AG20443 (cell line): ENCODE measurements at places on chromosomes 5 and 9.

- DNase-seq = no peak
Measured at GRCh38 chr5:123701511-123702200, 189.7 kb downstream of the CSNK1G3 start.

GRCh38 chr5:168674893-168675482, 95.8 kb upstream of the PANK3 start:
- no peak for DNase-seq

GRCh38 chr5:172162987-172163343, 25.1 kb downstream of the STK10 start:
- DNase-seq = no peak

DNA sequence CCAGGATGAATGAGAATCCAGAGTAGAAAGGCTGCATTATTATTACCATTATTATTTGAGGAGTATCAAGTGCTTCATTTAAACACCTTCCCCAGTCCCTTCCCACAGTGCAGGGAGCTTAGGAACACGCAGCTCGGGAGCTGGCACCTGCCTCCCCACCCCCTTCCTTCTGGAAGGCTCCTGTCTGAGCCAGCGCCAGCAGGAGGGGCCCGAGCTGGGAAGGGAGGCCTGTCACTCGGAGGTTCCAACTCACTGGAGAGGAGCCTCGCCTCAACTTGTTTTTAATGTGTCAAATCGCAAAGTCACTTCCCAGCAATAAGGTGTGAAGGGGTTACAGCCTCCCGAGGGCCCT, 156.4 kb upstream of the IRX4 start:
- no peak for DNase-seq

DNA sequence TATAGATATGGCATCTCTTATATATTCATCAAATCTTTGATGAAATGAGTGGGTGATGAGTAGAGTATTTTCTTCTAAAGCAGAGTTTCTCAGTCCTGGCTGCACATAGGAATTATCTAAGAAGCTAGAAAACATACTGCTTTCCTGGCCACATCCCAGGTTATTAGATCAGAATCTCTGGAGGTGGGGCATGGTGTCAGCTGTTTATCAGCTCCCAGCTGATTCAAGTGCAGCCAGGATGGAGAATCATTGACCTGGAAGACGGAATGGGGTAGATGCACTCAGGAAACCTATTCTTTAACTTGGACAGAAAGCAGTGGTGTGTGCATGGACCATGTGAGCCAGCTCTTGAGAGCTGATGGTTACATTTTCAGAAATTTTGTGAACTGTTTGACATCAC, 108.1 kb upstream of the IL6ST start:
- DNase-seq = no peak

DNA sequence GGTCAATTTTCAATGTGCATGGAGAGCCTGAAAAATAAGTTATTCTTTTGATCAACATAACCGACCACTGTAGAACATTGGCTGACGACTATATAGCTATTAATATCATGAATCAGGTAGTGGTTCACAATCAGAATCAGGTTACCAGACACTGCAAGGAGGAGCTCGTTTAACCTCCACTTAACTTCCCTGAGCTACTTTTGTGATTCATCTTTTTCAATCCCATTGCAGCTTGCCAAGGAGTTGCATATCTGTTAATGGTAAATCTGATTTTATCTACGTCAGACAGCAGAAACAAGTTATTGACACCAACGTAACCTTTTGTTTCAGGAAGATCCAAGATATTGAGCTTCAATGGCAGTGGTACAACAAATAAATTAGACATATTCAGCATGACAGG, 2263.8 kb upstream of the ACO1 start:
- no peak for DNase-seq

DNA sequence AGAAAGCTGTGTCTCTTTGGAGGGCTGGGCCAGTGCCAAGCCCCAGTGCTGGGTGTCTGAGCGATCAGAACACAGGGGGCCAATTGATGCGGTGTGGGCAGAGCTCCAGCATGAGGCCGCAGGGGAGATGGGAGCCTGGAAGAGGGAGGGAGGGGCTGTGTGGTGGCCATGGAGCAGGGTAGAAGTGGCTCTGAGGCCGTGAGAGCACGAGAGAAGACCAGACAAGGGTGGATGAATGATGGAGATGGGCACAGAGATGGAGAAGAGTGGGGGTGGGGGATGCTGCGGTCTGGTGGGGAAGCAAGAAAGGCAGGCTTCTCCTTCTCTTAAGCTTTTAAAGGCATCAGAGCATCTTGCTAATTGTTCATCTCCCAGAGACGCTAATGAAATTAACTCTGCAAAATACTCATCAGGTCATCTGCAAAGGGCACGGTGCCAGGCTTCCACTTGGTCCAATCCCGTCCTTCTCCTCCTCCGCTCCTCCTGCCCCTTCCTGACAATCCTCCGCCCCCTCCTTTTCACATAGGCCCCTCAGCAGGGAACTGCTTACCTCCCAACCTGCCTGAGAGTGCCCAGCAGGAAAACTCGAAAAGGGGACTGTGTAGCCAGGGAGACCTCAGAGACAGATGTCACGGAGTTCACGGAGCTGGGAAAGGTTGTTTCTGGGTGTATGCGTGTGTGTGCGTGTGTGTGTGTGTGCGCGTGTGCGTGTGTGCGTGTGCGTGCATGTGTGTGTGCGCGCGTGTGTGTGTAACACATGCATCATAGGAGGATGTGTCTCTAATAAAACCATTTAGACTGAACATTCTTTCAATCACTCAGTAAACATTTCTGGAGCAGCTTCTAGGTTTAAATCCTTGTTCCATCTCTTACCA, 7.1 kb upstream of the UNC5A start:
- no peak for DNase-seq

DNA sequence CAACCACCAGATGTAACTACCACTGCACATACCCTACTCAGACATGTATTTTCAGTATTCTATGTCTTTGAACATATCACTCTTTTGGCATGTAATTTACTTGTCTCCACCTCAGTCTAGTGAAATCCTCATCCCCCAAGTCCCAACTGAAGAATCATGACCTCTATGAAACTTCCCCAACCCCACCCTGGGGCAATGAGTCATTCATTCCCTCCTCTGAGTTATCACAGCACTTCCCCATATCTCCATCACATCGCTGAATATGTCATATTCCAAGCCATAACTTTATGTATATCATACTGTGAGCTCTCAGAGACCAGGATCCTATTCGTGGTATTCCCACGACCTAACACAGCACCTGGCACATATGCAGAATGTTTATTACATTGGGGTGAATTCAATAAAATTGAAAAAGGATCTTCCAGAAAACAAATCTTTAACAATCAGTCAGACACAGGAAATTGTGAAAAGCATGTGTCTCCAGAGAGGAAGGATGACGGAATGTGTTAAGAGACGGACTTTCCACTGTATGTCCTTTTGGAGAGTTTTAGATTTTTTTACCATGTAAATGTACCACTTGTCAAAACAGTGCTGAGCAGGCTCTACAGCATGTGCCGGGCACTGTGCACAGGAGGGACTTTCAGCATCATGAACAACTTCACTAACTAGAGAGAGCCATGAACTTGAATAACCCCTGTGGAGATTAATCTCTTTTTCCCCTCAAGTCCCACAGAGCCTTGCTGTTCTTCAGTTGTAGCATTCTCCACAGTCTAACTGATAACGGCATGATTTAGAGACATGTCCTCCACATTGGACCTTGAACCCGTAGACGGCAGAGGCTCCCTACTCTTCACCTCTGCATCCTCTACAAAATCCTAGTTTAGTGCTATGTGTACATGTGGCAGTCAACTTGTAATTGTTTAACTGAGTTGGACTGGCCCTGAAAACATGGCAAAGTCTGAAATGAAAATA, 213.5 kb downstream of the GLIS3 start:
- DNase-seq = no peak

DNA sequence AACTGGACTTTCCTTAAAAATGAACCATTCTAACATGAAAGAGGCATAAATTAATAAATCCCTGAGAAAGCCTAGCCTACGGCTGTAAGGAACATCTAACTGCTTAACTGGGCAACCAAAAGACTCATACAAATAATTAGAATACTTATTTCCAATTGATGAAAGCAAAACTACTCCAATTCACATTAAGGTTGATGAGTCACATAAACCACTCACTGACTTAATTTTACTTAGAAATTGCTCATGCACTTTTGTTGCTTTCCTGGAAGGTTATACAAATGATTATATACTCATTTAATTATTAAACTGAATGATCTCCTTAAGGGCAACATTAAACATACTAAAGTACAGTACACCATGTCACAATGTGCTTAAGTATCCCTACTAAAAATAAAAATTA, 101.9 kb downstream of the NFIB start:
- peak; percentile 11 for DNase-seq

DNA sequence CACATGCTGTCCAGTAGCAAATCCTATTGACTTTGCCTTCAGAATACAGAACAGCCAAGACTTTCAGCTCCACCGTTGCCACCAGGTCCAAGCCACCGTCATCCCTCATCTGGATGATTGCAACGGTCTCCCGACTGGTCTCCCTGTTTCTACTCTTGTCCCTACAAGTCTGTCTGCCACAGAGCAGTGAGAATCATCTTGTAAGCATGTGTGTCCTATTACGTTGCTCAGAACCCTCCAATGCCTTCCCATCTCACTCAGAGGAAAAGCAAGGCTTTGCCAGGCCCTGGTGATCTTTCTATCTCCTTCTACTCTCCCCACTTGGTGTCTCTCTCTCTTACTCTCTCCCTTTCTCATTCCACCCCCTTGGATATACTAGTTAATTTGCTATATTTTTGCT, 76.7 kb upstream of the GDNF start:
- DNase-seq = no peak

- peak; percentile 82 for DNase-seq
Measured at GRCh38 chr9:135480071-135480939, 723 bp downstream of the PPP1R26 start.

GRCh38 chr5:17445185-17445584, 52.8 kb upstream of the TAF11L2 start:
- DNase-seq = no peak

DNA sequence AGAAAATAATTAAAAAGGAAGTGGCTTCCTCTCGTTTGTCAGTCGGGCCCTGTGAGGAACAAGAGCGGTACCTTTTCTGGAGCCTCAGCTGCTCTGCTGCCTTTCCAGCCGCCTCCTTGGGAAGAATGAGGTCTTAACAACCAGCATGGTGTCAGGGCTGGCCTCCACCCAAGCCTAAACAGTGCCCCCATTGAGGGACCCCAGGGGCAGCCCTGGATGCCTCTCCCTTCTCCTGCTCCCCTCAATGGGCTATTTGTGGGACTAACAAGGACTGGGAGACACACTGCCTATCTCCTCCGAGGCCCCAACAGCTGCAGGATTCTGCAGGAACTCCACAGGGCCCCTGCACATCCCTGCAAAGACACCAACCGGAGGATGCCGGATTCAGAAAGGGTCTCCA, 155.4 kb upstream of the MAP3K1 start:
- no peak for DNase-seq

GRCh38 chr5:126044111-126044668, 379.0 kb upstream of the GRAMD2B start:
- peak; percentile 28 for DNase-seq

- DNase-seq = no peak
Measured at GRCh38 chr9:91012933-91013841, 211.6 kb downstream of the SYK start.

DNA sequence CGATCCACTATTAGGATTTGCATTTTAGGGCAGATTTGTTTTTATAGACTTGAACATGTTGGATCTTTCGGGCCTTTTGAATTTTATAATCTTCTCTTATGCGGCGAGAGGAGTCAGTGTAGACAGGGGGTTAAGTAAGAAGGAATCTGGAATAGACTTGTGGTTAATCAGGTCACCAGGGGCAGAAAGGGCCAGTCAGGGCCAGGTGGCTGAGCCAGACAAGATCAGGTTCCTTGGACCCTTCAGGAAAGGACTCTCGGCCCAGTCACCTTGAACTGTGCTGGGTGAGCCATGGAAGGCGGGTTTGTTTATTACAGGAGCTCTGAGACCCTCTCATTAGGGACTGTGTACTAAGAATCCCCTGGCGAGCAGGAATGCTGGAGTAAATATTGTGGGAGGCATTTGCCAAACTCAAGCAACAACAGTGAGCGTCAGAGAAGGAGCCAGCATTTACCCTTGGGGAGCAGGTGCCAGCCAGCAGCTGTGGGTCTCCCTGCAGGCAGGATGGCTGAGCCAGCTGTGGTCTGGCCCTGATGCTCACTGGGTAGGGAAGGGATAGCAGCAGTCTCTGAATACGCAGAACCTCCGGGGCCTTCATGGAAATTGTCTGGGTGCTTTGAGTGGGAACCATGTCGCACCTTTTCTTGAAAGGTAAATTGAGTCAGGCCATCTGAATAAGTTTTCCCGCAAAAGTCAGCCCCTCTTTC, 79.2 kb downstream of the UBE2QL1 start:
- DNase-seq = no peak
